ENCODE measurements at places on chromosomes 16 and 17.

DNA sequence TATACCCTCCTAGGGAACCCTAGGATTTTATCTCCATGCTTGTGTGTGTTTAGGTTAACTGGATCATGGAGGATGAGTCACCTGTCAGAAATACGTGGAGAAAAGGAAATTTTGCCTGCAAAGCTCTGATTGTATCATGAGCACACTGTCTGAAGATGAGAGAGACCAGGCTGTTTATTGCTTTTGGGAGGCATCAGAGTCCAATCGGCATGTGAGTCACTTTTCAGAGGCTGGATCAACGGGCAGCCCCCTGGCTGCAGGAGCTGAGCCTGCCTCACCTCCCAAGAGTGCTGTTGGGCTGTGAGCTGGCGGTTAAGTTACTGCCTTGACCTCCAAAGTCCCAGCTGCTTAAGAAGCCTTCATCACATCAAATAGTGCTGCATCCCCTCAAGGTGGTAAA, 41.5 kb upstream of the MED9 start:
- no peak for DNase-seq

GRCh38 chr17:28270926-28271325, 48.1 kb upstream of the TMEM97 start:
- no peak for DNase-seq

- no peak for DNase-seq
Observed at GRCh38 chr17:19705771-19706770, 10.3 kb downstream of the SLC47A2 start.

GRCh38 chr17:59287452-59287851, 44.0 kb upstream of the YPEL2 start:
- no peak for DNase-seq

- no peak for DNase-seq
Observed at GRCh38 chr16:63192980-63193379, 1156.7 kb upstream of the CDH8 start.

GRCh38 chr17:11511696-11512095, 86.6 kb upstream of the DNAH9 start:
- no peak for DNase-seq

GRCh38 chr16:73126525-73126853, 78.6 kb upstream of the ZFHX3 start:
- no peak for DNase-seq

- DNase-seq: no peak
Observed at GRCh38 chr17:7215652-7216180, 3.9 kb downstream of the DLG4 start.

DNA sequence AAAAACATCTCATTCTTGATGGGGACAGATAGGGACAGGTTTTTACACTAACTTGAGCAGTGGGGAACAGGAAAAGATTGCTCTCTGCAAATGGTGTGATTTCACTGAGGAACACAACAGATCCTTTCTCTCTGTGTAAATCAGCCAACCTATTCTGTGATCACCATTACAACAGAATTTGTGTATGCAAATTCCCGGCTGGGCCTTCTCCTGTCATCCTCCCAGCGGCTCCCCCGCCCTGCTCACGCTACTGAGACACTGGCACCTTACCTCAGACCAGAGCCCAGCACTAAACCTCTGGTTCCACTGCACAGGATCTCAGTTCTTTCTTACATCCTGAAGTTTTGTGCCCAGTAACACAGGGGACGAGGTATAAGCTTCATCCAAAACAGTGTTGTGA, 97.0 kb upstream of the FA2H start:
- DNase-seq: no peak

DNA sequence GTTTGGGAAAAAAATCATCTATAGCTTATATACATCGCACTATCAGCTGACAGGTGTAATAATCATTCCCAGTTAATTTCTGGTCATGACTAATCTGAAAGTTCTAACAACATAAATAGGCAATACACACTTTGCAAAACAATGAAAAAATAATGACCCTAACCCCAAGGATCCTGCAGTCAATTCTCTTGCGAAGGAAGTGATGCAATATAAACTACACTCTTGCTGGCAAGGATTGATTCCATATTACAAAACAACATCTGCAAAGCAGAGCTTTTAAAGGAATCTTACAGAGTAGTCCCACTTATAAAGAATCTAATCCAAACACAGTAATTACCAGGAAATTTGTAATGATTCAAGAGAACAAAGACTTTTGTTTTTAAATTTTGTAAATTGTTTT, 73.4 kb downstream of the MYO1D start:
- DNase-seq: no peak

- no peak for DNase-seq
Observed at GRCh38 chr17:67336859-67337258, 29.5 kb downstream of the PSMD12 start.

DNA sequence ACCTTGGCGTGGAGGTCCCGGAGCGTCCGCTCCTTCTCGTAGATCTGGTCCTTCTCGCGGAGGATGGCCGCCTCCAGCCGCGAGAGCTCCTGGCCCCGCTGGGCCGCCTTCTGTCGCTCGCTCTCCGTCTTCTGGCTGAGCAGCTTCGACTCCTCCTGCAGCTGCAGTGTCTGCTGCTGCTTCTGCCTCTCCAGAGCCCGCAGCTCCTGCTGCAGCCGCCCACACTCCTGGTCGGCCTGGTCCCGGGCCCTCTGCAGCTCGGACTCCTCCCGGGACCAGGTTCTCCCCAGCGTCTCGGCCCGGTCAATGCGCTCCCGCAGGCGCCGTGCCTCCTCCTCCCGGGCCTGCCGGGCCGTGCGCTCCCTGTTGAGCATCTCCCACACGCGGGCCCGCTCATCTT, 7.6 kb downstream of the CDK3 start:
- no peak for DNase-seq

DNA sequence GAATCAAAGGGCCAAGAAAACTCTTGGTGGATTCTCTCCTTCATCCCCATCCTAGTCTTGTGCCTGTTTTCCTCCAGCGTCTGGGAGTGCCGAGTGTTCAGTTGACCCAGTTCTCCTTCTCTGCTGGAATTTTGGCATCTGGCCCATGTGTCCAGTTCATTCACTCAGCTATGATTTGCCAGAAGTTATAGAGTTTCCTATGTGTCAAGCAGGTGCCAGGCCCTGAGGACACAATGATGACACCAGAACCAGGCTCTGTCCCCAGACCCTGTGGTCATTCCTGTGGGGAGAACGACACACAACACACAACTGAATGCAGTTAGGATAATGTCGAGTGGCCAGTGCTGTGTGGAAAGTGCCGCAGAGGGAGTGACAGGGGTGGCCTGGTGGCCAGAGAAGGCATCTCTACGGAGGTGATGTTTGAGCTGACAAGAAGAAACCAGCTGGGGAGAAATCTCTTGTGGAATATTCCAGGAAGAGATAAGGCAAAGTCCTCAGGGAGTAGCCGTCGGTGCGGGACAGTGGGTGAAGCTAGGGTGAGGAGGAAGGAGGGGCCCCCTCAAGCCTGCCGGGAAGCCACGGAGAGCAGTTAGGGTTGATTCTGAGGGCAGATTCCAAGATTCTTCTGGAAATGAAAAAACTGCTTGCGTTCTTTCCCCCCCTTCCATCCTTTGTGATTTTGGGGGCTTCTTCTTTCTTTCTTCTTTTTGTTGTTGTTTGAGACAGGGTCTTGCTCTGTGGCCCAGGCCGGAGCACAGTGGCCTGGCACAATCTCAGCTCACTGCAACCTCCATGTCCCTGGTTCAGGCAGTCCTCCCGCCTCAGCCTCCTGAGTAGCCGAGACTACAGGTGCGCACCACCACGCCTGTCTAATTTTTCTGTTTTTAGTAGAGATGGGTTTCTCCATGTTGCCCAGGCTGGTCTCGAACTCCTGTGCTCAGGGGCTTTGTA, 35.8 kb upstream of the IL34 start:
- no peak for DNase-seq

GRCh38 chr16:26816885-26817571, 249.7 kb upstream of the C16orf82 start:
- DNase-seq: no peak

DNA sequence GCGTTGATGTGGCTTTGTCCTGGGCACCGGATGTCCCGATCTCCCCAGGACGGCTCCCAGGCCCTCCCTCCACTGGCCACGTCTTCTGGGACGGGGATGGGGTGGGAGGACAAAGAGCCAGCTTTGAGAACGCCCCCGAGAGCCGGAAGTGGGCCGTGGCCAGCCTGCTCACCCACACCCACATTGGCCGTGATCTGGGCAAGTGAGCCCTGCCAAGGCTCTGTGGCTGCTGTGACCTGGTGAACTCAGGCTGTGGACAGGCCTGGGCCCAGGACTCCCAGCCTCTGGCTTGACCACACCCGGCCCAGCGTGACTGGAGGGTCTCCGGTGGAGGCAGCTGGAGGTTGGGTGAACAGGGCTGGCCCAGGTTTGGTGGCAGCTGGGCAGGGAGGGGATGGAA, 3.3 kb downstream of the CDH15 start:
- DNase-seq: no peak

DNA sequence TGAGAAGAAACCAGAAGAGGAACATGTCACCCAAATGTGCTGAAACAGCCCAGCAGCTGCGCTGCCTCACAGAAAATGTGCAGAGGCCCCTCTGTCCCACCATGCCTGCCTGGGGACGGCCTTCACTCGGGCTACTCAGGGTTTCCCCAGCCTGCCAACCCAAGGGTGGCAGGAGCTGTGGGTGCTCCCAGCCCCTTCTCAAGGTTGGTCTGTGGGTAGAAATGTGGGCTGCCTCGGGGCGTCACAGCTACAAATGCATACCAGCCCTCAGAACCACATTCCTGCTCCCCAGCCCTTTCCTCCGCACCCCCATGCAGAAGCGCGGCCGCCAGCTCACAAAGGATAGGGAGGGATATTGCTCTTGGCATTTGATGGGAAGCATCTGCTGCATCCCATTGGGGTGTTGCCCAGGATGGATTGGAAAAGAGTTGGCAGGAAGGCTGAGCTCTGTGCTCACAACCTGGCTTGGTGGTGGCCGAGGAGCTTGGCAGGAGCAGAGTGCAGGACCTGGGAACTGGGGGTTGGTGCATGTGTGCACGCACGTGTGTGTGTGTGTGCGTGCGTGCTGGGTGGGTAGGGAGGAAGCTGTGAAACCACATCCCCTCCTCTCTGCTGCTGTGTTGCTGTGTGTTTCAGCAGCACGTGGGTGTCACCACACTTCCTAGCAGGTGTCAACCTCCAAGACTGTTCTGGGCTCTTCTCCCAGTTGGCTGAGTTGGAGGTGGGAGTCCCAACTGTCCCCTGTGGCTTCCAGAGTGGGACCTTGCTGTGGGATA, 304.4 kb downstream of the SEC14L1 start:
- no peak for DNase-seq

DNA sequence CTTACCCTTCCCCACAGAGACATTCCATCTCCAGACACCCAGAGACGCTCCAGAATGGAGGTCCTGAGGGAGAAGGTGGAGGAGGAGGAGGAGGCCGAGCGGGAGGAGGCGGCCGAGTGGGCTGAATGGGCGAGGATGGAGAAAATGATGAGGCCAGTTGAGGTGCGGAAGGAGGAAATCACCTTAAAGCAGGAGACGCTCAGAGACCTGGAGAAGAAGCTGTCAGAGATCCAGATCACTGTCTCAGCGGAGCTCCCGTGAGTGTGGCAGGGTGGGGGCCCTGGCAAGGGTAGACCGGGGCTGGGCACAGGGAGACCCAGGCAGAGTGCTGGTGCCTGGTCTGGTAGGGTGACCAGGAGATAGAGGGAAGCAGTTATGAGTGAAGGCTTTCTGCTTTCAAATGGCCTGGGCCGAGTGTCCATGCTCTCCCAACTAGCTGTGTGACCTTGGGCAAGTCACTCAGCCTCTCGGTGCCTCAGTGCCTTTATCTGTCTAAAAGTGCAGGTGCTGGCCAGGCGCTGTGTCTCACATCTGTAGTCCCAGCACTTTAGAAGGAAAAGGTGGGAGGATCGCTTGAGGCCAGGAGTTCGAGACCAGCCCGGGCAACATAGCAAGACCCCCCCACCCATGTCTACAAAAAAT, 3.4 kb downstream of the DRC7 start:
- no peak for DNase-seq

DNA sequence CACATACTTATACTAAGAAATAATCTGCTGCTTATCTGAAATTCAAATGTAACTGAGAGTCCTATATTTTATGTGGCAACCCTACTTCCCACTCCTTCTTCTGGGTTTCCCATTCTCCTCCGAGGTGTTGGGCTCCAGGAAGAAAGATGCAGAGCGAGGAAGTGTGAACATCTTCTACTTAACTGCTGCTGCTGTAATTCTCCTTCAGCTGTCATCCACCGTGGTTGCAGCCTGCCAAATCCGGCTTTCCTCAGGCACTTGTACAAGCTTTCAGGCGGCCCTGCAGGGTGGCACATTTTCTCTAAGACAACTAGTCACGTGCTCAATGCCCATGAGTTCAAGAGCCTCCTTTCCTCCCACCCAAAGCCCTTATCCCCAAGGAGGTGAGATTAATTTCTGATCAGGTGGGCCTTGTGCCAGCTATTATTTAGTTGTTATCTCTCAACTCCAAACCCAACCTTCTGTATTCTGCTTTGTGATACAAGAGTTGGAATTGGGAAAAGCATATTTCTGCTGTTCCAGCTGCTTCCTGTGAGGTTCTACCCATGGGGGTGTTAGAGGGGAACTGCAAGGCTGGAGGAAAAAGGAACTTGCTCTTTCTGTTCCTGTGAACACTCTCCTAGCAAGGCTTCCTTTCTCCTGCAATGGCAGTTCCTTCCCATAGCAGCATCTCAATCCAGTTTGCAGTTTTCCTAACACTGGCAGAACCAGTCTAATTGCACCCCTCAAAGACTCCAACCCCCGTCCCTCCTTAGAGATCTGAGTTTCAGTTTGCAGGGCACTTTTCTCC, 67.6 kb upstream of the RBBP6 start:
- no peak for DNase-seq

DNA sequence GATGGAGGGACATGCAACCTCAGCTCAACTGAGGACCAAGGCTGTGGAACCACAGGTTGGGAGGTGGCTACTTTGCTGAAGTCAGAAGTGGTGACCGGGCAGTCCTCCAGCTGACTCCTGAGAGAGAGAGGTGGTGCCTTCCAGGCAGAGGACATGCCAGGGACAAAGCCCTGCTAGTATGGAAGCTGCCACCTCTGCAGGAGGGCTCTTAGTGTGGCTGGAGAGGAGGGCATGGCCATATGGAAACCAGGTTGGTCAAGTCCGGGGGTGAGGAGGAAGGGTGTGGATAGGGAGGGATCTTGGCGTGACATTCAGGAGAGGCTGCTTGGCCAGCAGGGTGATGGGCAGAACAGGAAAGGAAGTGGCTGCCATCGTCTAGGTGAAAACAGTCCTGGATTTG, 5.7 kb downstream of the C16orf86 start:
- no peak for DNase-seq

DNA sequence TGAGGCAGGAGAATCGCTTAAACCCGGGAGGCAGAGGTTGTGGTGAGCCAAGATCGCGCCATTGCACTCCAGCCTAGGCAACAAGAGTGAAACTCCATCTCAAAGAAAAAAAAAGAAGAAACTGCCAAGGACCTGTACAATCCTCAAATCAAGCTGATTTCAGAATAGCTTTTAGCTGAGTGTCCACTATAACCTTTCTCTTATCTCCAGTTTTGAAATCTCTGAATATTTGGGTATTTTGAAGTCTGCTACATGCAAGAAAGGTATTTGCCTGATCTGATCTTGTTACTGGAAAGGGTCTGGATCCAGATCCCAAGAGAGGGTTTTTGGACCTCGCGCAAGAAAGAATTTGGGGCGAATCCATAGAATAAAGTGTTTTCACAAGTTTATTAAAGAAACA, 19.1 kb upstream of the ARL2BP start:
- no peak for DNase-seq

Data from NCI-H1105 treated with DMSO at 0.1 percent for 48 hours (cell line).